ENCODE measurements at places on chromosomes 4 and X.

DNA sequence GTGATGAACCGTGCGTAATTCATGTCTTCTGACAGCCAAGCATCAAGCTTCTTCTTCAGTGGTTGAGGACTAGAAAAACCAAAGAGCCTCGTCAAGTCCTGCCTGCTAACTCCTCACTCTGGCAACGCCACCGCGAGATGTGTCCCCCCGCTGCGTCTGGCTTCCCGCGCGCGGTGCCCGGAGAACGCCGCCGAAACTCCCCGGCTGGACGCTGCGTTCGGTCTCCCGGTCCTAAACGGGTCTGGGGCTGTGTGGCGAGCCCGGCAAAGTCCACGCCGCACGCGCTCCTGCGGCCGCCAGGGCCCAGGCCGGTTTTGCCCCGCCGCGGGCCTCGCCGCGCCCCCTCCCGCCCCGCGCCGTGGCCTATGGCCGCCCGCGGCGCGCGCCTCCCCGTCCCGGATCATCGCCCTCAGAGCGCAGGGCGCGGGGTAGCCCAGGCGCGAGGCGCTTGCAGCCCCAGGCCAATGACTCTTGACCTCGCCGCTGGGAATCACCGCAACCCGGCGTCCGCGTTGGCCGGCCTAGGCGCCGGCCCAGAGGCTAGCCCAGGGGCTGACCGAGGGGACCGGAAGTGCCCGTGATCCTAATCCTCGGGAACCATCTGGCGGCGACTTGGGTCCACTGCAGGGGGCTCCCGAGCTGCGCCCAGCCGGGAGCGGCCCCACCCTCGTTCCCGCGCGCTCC lies at the start of gene AADAT:
AADAT (minus strand) TSS at position 289 of the 684 bp plus-strand sequence; CDS start at position 23, 266 bp downstream.
- DNase-seq = no peak

DNA sequence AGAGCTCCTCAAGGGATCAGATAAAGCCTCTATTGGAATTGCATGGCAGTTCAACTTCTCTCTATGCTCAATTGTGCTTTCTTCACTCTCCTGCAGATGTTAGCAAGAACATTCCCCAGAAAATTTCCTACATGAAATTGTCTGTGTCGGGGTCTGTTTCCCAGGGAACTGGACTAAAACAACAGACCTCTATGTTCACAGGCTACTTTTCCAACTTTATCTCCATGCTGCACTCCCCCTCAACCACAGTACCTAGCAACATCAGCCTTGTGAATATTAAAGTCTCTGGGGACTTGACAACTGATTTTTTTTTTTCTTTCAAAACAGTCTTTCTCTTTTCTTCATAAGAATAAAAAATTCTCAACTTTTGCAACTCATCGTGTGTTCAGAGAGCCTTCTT lies 1470.8 kb upstream of the ADGRL3 start:
- DNase-seq = no peak

DNA sequence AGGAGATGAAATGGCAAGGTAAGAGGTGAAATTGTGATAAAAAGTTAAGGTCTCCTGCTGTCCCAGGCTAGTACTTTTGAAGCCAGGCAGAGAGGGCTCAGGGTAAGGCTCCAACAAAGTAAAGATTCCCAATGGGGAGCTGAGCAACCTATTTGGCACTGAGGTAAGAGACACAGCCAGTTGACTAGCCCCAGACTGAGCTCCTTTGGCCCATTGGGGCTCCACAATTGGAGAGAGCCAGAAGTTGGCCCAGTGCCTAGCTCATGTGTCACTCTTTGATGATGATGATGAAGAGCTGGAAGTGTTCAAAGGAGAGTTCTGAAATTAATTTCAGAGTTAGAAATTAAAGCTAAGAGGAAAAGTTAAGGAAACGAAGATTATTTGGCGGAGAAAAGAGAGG lies 94.6 kb downstream of the RLIM start:
- DNase-seq = no peak

- DNase-seq = no peak
Observed at GRCh38 chr4:92516450-92516849, 212.7 kb downstream of the GRID2 start.

All from MV-4-11 (cell line).